ENCODE measurements at places on chromosomes 7 and 10.

- DNase-seq, result no peak
Measured at GRCh38 chr7:92732316-92733036, 103.9 kb downstream of the CDK6 start.

GRCh38 chr7:38746438-38746837, 115.3 kb upstream of the AMPH start:
- no peak for DNase-seq

DNA sequence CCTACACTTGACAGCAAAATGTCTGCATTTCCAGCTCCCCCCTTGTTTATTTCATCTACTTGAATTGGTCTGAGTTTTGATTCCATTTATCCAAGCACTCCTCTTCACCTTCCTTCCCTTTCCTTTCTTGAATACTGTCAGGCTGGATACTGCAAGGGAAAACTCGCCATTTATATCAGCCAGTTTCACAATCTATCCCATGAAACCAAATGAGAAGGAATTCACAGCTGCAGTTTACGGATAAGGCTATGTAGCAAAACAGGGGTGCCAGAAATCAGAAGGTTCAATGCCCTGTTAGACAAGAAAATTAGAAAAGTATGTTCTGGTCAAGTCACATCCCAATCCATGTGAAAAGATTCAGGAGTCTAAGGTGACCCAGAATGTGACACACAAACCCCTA, 28.1 kb downstream of the CCDC6 start:
- no peak for DNase-seq

DNA sequence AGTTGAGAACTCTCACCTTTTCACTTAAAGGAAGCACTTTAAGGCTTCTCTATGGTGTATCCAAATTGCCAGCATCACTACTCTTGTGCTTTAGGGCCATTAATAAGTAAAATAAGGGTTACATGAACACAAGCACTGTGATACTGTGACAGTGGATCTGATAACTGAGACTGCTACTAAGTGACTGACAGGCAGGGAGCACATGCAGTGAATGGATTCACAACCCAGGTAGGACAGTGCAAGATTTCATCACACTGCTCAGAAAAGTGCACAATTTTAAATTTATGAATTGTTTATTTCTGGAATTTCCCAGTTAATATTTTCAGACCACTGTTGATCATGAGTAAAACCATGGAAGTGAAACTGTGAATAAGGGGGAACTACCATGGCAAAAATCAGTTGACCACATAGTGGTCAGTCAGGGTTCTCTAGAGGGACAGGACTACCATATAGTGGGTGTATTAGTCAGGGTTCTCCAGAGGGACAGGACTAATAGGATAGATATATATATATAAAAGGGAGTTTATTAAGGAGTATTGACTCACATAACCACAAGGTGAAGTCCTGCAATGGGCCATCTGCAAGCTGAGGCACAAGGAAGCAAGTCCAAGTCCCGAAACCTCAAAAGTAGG, 20.9 kb upstream of the CYP51A1 start:
- DNase-seq, result no peak

DNA sequence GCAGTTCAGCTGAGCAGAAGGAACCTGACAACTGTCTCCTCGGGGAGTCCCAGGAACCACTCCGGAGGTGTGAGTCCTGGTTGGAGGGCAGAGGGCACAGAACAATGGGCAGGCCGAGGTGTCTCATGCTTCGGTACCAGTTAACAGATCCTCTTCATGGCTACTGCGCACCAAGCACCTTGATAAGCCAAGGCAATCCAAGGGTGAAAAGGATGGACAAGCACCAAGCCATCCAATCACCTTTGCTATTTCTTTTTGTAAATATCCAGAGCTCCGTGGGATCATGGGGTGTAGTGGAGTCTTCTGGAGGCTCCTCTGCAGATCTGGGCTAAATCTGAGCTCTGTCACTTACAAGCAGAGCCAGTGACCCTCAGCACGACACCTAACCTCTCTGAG, 233.5 kb downstream of the WDR11 start:
- DNase-seq, result no peak

Measured in left cardiac atrium (tissue), 4 donors.